ENCODE measurements at places on chromosomes 7 and 10.
A peak's percentile ranks its signal among the peaks of the same experiment; 100 is the strongest.

GRCh38 chr10:677750-678661 lies 11.5 kb downstream of the DIP2C start:
- DNase-seq, result no peak

- no peak for DNase-seq
Observed at GRCh38 chr7:99155211-99155610, 11.3 kb upstream of the SMURF1 start.

DNA sequence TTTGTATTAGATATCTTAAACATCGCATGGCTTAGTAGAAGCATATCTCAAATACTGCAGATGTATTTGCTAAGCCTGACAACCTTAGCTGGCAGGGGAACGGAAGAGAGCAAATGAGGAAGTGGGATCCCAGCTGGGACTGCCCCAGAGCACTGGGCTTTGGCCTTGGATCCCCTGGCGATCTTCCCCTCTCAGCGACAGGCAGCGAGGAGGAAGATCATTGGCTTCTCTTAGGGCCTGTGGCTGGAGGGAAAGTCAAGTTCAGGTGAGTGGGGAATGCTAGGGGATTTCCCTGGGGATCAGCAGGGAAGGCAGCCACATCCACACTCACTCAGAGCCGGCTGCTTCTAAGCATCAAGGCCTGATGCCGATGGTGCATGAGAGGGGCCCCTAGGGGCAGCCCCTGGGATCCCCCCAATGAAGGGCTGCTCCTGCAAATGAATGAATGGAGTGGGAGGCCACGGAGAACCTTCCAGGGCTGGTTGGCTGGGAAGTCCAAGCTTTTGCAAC lies 42.0 kb downstream of the LYZL2 start:
- no peak for DNase-seq

DNA sequence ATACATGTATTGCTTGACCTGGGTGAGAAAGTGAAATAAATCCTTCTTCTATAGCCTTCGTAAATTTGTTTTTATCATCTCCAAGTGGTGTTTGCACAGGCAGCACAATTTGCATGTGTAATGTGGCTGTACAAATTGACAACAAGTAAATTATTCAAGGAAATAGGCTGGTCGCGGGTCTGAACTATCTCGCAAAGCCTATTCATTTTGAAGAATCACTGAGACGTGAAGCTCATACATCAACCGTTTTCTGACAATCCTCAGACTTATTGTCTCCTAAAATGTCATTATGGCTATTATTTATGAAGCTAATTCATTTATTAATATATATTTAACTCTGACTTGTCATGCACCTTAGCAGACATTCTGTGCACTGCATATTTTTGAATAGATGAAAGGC lies 16.2 kb upstream of the FAM204A start:
- DNase-seq, result no peak

DNA sequence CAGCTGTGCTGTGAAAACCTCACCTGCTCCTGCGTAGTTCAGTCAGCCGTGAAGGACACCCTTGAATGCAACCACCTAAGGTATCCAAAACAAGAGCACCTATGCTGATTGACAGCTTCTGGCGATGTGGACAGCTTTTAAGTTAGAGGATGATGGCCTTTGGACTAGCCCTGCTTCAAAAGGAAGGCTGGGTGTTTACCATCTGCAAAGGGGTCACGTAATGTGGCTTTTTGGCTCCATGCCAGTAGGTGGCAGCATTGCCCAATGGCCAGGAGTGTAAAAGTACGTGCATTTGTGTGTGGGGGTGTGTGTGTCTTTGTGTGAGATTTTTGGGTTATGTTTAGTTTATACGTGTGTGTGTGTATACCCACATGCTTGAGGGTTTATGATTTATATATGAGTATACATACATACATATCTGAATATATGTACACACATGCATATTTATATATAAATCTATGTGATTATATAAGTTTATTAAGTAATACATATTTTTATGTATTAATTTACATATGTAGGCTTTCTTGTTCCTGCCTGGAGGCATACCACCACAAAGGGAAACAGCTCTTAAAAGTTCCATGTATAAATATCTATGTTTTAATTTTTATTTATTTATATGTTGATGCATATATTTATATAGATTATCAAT lies 236.3 kb upstream of the ANKRD30A start:
- DNase-seq, result peak; percentile 13

All from stimulated activated CD4-positive, alpha-beta T cell treated with anti-CD3 and anti-CD28 coated beads, Interleukin-1b, Interleukin-23, amount 100 ng/mL, for 4 hours (primary cell).